ENCODE measurements at places on chromosomes 3 and 15.
A peak's percentile ranks its signal among the peaks of the same experiment; 100 is the strongest.

- DNase-seq, result no peak
These were observed 22.8 kb upstream of the ARHGEF26 start for GRCh38 chr3:154098376-154098775.

- DNase-seq, result no peak
These were observed 2.5 kb downstream of the PRKAR2A start for GRCh38 chr3:48845170-48845569.

DNA sequence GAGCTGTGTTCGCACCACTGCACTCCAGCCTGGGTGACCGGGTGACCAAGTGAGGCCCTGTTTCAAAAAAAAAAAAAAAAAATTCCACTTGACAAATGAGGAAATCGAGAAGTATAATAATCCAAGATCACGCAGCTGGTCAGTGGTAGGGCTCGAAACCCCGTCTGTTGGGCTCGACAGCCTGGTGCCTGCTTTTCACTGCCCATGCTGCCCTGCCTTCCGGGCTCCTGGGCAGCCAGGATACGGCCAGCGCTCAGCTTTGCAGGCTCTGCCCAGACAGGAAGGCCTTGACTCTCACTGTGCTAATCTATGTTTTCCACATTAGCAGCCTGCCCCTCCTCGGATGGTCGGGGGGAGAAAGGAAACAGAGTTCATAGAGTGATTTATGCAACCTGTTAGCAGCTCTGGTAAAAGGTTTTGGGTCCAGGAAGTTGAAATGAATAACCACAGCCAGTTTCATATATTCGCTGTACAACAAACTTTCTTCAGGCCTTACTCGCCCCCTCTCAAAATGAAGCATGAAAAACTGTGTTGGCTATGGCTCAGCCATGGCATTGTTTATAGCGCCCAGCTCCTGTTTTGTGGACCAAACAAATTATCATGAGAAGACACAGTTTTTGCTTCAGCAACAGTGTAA, 108.8 kb downstream of the XXYLT1 start:
- DNase-seq, result no peak

DNA sequence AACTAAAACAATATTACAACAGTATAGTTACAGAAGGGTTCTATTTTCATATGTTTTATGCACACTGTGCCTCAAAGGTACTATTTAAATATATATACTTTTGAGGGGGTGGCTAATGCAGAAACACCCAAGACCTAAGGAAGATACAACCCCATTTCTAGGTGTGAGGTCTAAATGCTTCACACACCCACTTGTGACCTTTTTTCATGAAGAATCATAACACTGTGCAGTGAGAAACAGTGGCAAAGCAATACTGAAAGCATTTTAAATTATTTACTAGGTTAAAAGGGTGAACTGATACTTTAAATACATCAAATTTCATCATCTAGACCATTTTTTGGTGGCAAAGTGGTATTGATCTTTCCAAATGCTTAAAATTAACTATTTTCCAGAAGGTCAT, 67.4 kb downstream of the SATB1 start:
- no peak for DNase-seq

DNA sequence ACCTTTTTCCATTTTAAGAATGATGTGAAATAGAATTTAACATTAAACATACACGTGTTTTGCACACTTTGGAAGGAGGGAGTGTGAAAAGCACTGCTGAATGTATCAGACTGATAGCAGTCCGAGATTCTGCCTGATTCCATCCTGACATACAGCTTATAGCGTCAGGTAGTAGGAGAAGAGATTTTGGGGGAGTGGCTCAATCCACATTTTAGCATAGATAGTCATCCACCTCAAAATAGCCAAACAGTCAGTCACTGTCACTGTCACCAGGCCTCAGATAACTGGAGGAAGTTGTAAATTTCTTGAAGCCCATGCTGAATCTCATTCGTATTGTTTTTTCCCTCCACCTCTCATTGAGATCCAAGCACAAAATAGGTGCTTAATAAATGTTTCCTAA, 35.4 kb upstream of the ARHGEF26 start:
- DNase-seq, result no peak

- no peak for DNase-seq
These were observed 7.5 kb downstream of the PSTPIP1 start for GRCh38 chr15:77002436-77002835.

- no peak for DNase-seq
These were observed 310.6 kb downstream of the MAGI1 start for GRCh38 chr3:65728138-65728537.

DNA sequence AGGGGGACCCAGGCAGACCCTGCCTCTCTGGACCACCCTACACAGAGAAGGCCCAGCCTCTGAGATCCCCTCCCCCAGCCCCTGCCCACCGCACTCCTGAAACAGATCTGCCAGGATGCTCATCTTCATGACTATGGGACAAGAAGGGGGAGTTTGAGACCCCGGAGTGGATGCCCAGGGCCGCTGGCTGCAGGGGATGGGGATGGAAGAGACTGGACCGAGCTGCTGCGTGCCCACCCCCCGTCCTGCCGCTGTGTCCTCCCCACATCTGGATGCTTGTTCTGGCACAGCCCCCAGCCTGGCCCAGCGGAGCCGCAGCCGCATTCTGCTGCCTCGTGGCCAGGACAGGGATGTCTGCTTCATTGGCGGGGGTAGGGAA, 30.3 kb upstream of the SEMA3F start:
- DNase-seq, result no peak

GRCh38 chr15:69701198-69701597, 248.6 kb downstream of the RPLP1 start:
- no peak for DNase-seq

DNA sequence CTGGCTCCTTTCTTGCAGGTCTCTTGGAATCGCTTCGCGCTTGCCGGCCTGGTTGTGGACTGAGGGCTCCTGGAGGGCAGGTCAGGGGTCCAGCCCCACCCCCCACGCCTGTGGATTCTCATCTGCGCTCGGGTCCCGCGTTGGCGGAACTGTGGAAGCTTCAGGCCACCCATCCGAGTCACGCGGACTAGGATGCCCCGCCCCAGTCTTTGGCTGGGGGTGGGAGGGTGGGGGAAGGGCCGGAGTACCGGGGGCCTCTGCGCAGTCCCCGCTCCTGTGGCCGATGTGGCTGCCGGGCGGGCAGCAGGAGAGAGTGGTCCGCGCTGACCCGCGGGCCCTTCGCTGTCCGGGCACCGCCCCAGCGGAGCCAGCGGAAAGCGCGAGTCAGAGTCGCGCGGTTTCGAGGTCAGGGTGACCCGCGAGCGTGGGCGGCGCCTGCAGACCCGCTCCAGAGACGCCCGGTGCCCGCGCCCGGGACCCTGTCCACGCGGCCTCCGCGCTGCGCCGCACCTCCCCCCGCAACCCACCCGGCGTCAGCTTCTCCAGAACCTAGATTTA, 114.2 kb downstream of the KLF13 start:
- no peak for DNase-seq

DNA sequence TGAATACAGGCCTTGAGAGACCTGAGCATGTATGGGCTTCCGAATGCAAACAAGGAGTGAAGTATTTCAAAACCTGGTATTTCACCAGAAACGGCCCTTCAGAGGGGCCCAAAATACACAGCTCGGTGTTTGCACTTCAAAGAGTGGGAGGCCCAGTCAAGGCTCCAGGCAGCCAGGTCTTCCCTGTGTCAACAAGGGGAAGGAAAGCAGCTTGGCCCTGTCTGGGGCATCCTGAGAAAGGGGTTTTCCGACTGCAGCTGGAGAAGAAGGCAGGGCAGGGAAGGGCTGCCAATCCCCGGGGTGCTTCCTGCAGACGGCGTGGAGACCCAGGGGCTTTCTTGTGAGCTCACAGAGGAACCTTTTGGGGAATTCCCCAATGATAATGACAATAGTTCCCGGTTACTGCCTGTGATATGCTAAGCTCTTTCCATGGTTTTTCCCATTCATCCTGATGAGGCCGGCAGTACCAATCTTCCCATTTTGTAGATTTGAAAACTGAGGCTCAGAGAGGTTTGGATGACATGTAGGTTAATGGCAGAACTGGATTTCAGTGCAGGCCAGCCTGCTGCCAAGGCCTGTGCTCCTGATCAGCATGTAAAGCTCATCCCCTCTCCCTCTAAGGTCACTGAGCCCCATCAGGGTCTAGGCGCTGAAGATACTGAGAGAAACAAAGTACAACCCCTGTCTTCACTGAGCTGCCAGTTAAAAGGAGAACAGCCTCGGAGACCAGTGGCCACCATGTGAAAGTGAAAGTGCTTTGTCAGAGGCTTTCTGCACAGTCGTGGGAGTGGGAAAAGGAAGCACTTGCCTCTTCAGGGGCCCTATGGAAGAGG, 43.0 kb upstream of the TLE3 start:
- no peak for DNase-seq

GRCh38 chr15:42623951-42624350, 48.5 kb downstream of the STARD9 start:
- no peak for DNase-seq

DNA sequence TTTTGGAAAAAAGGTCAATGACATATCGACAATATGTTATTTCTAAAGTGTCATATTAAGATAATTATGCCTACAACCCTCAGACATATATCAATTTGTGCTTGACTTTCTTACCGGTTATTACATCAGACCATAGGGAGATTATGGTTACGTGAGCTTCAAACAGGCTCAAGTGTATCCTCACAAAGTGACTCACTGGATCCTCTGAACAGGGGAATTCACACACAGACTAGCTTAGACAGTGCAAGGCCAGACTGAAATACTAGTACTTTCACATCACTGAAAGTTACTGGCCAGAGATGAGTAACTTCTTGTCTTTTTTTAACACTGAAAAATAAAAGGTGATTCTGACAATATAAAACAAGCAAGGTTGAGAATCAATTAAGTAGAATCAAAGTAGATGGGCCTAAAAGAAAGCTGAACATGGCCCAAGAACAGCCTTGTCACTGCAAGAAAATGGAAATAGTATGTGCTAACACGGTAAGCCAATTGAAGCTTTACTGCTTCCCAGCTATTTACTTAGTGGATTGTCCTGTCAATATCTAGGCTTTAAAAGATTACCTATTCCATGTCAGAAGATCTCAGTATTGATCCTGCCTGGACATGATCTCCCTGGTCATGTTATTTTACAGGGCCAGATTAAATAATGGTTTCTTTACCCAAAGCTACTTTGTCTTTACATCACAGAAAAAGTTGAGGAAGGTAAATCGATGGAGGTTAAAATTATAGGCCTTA, 848.6 kb downstream of the ROBO1 start:
- DNase-seq, result no peak

GRCh38 chr3:192816351-192816750, 89.0 kb upstream of the FGF12 start:
- DNase-seq, result no peak

DNA sequence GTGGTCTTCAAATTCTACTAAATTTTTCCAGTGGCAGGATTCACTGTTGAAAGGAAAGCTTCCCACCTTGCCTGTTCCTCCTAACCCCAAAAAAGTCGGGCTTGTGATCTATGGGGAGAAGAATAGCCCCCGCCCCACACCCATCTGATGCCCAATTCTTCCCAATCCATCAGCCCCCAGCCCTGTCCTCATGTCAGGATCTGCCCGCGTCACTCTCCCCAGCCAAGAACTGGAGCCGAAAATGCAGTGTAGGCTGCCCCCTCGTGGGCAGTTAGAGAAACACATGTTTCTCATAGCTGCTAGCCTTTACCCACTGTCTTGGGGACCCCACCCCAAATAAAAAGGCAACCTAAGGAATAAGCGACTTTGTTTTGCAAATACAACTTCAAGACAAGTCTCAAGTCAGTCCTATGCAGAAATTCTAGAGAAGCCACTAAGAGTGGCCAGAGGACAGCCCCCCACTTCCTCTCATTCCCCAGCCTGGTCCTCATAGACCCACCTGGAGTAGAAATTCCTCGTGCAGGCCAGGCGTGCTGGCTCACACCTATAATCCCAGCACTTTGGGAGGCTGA, 13.0 kb upstream of the CSK start:
- peak; percentile 12 for DNase-seq

GRCh38 chr15:63065262-63066221, 23.0 kb downstream of the TPM1 start:
- DNase-seq, result no peak

DNA sequence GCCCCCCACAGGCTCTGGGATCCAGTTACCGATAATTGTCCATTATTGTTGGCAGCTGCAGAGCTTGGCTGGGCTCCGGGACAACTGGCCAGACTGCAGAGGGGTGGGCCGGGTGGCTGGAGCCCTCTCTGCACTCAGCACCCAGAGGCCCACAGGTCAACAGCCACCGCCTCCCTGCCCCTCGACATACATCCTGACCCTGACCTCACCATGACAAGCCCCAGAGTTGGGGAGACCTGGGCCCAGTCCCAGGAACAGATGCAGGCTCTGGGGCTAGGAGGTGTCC, 22.4 kb downstream of the PTH1R start:
- DNase-seq, result no peak

GRCh38 chr3:138945709-138946662, 951 bp downstream of the FOXL2 start:
- DNase-seq, result peak; percentile 48

GRCh38 chr15:60793656-60794055, 314.7 kb upstream of the ICE2 start:
- DNase-seq, result no peak

DNA sequence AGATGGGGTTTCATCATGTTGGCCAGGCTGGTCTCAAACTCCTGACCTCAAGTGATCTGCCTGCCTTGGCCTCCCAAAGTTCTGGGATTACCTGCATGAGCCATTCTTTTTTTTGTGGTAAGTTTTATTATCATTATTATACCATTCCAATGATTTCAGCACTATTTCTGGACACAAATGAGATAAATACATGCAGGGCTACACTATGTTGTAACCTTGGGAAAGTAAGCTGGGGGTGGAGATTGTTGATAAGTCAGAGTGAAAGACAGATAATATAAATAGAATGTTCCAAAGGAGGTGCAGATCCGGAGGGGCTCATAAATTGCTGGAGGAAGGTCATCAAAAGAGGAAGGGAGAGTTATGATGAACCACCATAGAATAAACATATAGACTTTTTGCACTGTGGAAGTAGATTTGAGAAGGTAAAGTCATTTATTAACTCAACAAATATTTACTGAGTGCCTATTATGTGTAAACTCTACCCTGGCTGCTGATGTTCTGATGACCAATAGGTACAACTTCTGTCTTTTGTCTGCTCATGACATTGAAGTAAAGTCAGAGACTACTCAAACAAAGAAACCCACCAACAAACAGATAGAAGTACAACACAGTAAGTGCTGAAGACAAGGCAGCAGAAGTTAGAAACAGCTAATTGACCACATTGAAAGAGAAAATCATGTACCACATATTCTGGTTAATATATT, 478.9 kb upstream of the GOLIM4 start:
- DNase-seq, result no peak

DNA sequence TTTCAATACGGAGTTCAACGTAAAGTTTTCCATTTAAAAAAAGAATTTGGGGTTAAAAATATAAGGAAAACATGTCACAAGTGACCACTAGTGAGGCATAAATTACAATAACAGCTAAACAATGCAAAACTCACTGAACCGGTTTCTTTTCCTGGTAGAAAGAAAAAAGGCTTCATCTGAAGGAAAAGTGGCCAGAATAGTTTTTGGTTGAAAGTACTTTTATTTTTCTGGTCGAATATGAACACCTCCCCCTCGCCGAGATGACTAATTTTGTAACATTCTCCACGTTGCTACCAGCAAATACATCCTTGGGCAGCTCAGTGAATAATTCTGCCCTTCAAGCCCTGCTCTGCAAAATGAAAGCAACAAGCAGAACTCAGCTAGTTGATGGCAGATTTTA, 3.9 kb upstream of the SRGAP3 start:
- no peak for DNase-seq
